ENCODE measurements at places on chromosomes 7 and 10.
A peak's percentile ranks its signal among the peaks of the same experiment; 100 is the strongest.

- DNase-seq, result no peak
Measured at GRCh38 chr10:50333872-50334271, 82.6 kb upstream of the ASAH2 start.

DNA sequence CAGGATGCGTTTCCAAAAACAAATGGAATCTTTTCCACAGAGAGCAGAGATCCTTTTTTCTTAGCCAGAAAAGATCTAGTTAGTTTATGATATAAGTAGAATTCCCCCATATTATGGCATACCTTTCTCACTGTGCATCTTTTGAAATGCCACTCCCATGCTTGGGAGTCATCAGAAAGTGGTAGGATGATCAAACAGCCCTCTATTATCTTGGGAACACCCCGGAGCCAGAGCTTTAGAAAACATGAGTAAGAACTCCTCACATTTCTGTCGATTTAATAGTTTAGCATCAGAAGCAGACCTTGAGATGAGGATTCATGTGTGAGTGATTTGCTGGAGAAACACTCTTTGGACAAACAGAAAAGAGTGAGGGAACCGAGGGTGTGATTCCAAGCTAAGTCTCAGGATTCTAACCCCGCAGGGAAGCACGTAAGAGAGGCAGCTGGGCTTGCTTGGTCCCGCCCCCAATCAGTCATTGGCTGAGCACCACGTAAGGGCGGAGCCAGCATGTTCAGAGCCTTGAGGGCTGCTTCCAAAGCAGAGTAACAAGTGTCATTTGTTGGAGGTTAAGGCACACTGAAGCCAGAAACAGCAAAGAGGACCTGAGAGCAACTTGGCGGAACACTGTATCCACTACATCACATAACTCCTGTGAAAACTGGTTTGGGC lies 43.7 kb upstream of the NXPH1 start:
- DNase-seq, result peak; percentile 2

- no peak for DNase-seq
Measured at GRCh38 chr7:154652564-154652963, 350.4 kb downstream of the PAXIP1 start.

GRCh38 chr10:92690211-92690914 lies 608 bp downstream of the HHEX start:
- DNase-seq, result peak; percentile 87

DNA sequence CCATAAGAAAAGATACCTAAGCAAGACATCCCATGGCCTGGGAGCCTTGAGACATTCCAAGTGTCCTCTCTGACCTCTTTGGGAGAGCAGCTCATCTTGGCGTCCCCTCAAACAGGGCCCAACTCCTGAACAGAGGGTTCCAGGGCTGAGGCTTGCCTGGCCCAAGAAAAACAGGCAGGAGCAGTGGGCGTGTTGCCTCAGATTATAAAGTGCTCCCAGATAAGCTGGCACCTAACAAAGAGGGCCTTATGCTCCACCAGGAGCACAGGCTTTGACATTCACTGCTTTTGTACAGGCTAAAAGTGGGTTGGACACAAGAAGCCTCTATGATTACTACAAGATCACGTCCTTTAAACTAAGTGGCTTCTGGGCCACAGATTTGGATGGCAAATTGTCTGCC lies 193.1 kb downstream of the FGFR2 start:
- no peak for DNase-seq

- DNase-seq, result no peak
Measured at GRCh38 chr7:128812514-128813168, 17.6 kb upstream of the FLNC start.

GRCh38 chr10:12838995-12839927 lies 162.3 kb downstream of the CCDC3 start:
- DNase-seq, result no peak
